ENCODE measurements at places on chromosomes 11 and 22. TPM values are rescaled to one million over a fixed set of nuclear protein-coding genes. Genes with fewer than 3 reads are reported as not detected.

Gene SMTNL1
- polyA plus RNA-seq: not detected

Gene CCDC134
- not detected for polyA plus RNA-seq

Gene GPR83
- polyA plus RNA-seq: not detected

Gene KCTD14
- 1.0 TPM for polyA plus RNA-seq

Gene KCNC1
- polyA plus RNA-seq: not detected

Gene SERPING1
- polyA plus RNA-seq: 473 TPM
